ENCODE measurements at places on chromosomes 6 and 20. TPM values are rescaled to one million over a fixed set of nuclear protein-coding genes. Genes with fewer than 3 reads are reported as not detected.

PPP1R14C gene
- total RNA-seq = 13.8 TPM

KCNS1 gene
- total RNA-seq = not detected

OR2H1 gene
- not detected for total RNA-seq

DNA sequence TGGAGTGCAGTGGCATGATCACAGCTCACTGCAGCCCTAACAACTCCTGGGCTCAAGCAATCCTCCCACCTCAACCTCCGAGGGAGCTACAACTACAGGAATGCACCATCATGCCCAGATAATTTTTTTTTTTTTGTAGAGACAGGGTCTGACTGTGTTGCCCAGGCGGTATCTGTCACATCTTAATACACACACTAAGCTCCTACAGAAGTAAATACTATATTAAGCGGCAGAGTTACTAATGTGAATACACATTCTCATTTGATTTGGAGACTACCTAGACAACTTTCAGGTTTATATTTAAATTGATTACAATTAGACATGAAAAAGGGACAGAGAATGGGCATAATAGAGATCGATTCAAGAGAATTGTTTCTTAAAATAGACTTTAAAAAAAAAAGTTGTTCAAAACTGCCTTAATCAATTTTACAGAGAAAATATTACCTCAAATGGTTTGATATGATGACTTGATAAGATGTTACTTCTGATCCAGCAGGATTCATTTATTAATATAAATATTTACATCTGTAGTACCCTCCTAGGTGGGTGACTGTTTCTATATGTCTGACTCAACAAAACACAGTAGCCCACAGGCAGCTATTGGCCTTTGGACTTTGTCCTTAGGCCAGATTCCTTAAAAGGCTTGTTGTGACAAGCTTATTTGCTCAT is 7.1 kb upstream of the LOC128125822 start:
- H3K27me3 ChIP-seq = no peaks in the 10 kb centered on the region
- H3K4me3 ChIP-seq = no peak overlapping the region
- DNase-seq = no peak
- H3K4me1 ChIP-seq = peaks cover 5% of the 10 kb centered on the region
- no peaks in the 10 kb centered on the region for H3K36me3 ChIP-seq

GRCh38 chr6:155066361-155066760 is 71.2 kb downstream of the TIAM2 start:
- no peaks in the 10 kb centered on the region for H3K4me1 ChIP-seq
- no peaks in the 10 kb centered on the region for H3K27me3 ChIP-seq
- H3K36me3 ChIP-seq = no peaks in the 10 kb centered on the region
- H3K4me3 ChIP-seq = no peak overlapping the region
- H3K27ac ChIP-seq = no peak overlapping the region
- DNase-seq = no peak

- peak overlapping the region; percentile 12 for H3K4me3 ChIP-seq
- no peaks in the 10 kb centered on the region for H3K27me3 ChIP-seq
- no peaks in the 10 kb centered on the region for H3K36me3 ChIP-seq
Observed at GRCh38 chr6:138454981-138455706, 44.1 kb downstream of the NHSL1 start.

- no peak for DNase-seq
- H3K36me3 ChIP-seq = no peaks in the 10 kb centered on the region
- no peaks in the 10 kb centered on the region for H3K27me3 ChIP-seq
- no peak overlapping the region for H3K4me3 ChIP-seq
- H3K27ac ChIP-seq = no peak overlapping the region
Observed at GRCh38 chr6:141758430-141758829, 374.3 kb upstream of the GJE1 start.

DNA sequence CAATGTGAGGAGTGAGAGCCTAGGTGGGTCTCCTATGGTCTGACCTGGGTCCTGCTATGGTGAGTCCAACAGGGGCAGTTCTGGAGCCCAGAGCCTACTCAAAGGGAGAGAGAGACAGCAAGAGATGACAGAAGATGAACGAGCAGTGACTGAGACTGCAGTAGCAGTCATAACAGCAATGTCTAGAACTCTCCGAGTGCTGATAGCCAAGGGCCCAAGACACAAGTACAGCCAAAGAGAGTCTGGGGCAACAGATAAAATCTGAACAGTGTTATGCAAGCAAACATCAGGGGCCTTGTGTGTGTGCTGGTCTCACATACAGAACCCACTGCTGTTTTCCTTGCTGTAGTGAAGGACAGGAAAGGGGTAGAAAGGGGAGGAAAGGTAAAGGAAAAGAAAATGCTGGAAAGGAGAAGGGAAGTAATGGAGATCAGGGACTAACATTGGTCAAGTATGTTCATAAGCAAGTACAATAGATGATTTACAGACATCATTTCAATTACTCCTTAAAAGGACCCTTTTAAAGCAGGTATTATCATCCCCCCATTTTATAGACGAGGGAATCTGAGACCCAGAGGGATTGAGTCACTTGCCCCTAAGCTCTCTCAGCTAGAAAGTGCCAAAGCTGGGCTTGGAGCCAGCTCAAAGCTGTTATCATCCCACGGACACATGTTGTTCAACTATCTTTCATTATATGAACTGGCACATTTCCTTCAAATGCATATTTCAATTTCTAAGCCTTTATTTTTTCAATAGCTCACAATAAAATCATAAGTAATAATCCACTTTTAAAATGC is 182.3 kb upstream of the RAB32 start:
- no peak overlapping the region for H3K4me3 ChIP-seq
- DNase-seq = no peak
- H3K4me1 ChIP-seq = no peaks in the 10 kb centered on the region
- no peaks in the 10 kb centered on the region for H3K27me3 ChIP-seq
- H3K36me3 ChIP-seq = no peaks in the 10 kb centered on the region

DNA sequence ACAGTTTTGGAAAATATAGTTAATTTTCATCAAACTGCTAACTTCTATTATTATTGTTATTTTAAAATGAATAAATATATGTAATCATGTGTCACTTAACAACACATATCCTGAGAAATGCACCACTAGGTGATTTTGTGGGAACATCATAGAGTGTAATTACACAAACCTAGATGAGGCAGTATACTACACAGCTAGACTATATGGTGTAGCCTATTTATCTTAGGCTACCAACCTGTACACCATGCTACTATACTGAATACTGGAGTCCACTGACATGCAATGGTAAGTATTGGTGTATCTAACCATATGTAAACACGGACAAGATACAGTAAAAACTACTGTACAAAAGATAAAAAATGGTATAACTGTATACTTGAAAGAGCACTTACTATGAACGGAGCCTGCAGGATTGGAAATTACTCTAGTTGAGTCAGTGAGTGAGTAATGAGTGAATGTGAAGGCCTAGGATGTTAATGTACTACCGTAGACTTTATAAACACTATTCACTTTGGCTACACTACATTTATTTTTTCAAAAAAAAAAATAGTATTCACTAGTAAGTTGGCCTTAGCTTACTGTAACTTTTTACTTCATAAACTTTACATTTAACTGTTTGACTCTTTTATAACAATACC is 72.4 kb downstream of the ASCC3 start:
- DNase-seq = no peak
- H3K27me3 ChIP-seq = no peaks in the 10 kb centered on the region
- H3K36me3 ChIP-seq = no peaks in the 10 kb centered on the region

- no peak for DNase-seq
- no peaks in the 10 kb centered on the region for H3K27me3 ChIP-seq
Observed at GRCh38 chr6:2480267-2480966, 235.0 kb upstream of the GMDS start.

GRCh38 chr6:167485186-167485978 is 160.5 kb downstream of the TTLL2 start:
- no peaks in the 10 kb centered on the region for H3K36me3 ChIP-seq
- no peaks in the 10 kb centered on the region for H3K27me3 ChIP-seq
- no peak overlapping the region for H3K27ac ChIP-seq
- no peak overlapping the region for H3K4me3 ChIP-seq

- no peak overlapping the region for H3K27ac ChIP-seq
- no peaks in the 10 kb centered on the region for H3K36me3 ChIP-seq
- H3K27me3 ChIP-seq = no peaks in the 10 kb centered on the region
- H3K4me3 ChIP-seq = no peak overlapping the region
- DNase-seq = no peak
Observed at GRCh38 chr6:99416892-99417767, 8.0 kb downstream of the PNISR start.

GRCh38 chr6:122082370-122082769 is 317.1 kb upstream of the HSF2 start:
- no peak for DNase-seq
- H3K27me3 ChIP-seq = no peaks in the 10 kb centered on the region
- H3K4me1 ChIP-seq = no peaks in the 10 kb centered on the region
- H3K4me3 ChIP-seq = no peak overlapping the region
- no peaks in the 10 kb centered on the region for H3K36me3 ChIP-seq

- no peak overlapping the region for H3K4me3 ChIP-seq
- peaks cover 46% of the 10 kb centered on the region for H3K4me1 ChIP-seq
- no peak for DNase-seq
- peak overlapping the region; percentile 84 for H3K27ac ChIP-seq
Observed at GRCh38 chr20:4811661-4812181, 90.0 kb downstream of the PRND start.

Measured in Peyer's patch (tissue), 4 donors.